HT-29 (cell line): ENCODE measurements at places on chromosomes 6 and 20. TPM values are rescaled to one million over a fixed set of nuclear protein-coding genes. Genes with fewer than 3 reads are reported as not detected.

HS3ST5 gene
- not detected in 2 replicates for total RNA-seq

VIP gene
- not detected in 2 replicates for total RNA-seq

EFHC1 gene
- total RNA-seq, result 9.1 and 9.4 TPM in 2 replicates

GRCh38 chr20:444862-445426 lies 17.4 kb downstream of the TBC1D20 start:
- no peak for DNase-seq
